Left cardiac atrium (tissue), 4 donors: ENCODE measurements at places on chromosomes 4 and X.

DNA sequence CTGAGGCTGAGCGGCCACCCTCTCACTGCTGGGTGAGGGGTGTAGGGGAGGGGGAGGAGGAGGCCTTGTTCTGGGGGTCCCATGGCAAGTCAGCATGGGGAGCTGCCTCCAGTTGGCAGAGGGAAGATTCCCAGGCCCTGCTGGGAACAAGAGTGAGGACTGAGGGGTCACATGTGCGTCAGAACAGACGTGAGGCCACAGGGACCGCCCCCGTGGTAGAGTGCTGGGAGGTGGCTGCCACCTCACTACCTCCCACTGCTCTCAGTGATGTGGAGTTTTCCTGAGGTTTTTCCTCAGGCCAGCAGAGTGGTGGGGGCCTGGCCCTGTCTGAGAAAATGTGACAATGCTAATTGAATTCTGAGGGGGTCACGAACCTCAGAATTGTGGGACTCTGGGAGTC, 568 bp downstream of the MAGEC1 start:
- DNase-seq, result no peak

DNA sequence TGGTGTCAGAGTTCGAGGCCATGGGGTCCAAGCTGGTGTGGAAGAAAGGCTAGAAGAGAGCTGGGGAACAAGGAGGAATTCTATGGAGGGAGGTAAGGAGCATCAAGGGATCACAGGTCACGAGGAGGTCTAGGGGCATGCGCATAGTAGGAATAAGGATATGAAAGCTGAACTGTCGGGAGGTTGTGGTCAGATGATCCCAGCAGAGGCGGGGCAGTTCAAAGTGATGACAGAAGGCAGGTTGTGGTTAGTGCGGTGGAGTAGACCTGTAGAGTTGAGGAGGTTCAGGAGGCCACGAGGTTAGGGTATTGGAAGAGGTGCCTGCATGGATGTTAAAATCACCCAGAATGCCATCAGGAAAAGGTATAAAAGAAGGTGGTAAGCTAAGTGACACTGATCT, 156.3 kb downstream of the TMEM164 start:
- DNase-seq, result no peak

- DNase-seq, result no peak
These were observed 31.6 kb downstream of the RAPGEF2 start for GRCh38 chr4:159134429-159134828.

DNA sequence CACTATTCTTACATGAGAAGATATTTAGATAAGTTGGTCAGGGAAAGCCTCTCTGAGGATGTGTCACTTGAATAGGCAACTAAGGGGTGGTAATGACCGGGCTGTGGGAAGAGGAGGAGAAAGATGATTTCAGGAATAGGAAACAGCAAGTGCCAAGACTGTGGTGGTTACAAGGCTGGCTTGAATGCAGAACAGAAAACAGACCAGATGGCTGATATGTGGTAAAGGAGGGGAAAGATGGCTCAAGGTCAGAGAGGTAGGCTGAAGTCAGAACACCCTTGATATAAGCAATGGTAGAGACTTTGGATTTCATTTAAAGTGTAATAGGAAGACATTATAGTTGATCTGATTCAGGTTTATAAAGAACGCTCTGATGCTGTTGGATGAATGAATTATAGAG, 15.0 kb downstream of the TLR7 start:
- no peak for DNase-seq

GRCh38 chr4:74933562-74934015, 673 bp downstream of the PARM1 start:
- peak; percentile 28 for DNase-seq

GRCh38 chr4:44845309-44845708, 119.0 kb upstream of the GNPDA2 start:
- DNase-seq, result no peak

DNA sequence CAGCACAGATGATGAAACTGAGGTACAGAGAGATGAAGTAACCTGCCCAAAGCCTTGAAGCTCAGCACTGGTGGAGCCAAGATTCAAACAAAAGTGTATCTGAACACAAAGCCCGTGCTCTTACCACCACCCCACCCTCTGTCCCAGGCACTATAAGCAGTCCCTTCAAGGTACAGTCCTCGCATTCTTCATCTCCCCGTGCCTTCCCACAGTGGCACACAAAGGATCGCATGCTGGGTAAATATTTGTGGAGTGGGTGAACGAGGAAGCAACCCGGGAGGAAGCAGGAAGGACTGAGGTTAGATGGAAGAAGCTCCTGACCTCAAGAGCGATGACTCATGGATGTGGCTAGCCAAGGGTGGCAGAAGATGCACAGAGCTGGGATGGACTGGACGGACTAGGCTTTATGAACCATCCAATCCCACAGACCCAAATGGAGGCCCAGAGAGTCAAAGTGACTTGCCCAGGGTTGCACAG, 18.4 kb downstream of the IQSEC2 start:
- DNase-seq, result no peak

- no peak for DNase-seq
These were observed 85.3 kb upstream of the HS3ST1 start for GRCh38 chr4:11514003-11514402.
